ENCODE measurements at places on chromosomes 2 and 18.

GRCh38 chr2:17873021-17873420 is 5.4 kb upstream of the KCNS3 start:
- no peaks in the 10 kb centered on the region for H3K4me1 ChIP-seq
- H3K36me3 ChIP-seq = no peaks in the 10 kb centered on the region
- H3K27me3 ChIP-seq = peaks cover 9% of the 10 kb centered on the region
- H3K27ac ChIP-seq = no peak overlapping the region
- no peak overlapping the region for H3K4me3 ChIP-seq

- H3K4me3 ChIP-seq = no peak overlapping the region
- no peak for DNase-seq
- no peaks in the 10 kb centered on the region for H3K36me3 ChIP-seq
- no peak overlapping the region for H3K27ac ChIP-seq
- H3K27me3 ChIP-seq = no peaks in the 10 kb centered on the region
- peaks cover 4% of the 10 kb centered on the region for H3K4me1 ChIP-seq
These were observed 24.6 kb upstream of the INO80C start for GRCh38 chr18:35522130-35522959.

DNA sequence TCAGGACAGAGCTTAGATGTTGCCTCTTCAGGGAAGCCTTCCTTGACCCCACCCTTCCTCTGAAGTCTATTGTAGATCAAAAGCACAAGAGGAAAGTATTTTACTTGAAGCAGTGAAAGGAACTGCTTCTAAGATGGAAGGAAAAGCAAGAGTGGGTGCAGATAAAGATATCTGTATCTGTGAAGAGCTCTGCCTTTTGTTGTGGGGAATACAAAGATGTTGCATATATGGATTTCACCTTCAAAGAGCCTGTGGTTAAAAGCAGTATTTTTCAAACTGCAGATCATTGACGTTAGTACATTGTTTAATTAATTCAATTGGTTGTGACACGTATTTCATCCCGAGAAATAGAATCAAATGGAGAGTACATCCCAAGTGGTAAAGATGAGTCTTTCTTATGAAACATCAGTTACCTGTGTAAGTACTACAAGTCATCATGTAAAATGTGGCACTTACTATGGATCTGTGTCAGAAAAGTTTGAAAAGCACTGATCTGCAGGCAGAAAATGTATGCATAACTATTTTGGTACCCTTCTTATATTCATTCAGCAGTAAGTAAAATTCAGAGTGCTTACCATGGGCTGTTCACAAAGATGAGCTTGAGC is 24.6 kb upstream of the TNFRSF11A start:
- H3K4me1 ChIP-seq = no peaks in the 10 kb centered on the region
- peaks cover 5% of the 10 kb centered on the region for H3K36me3 ChIP-seq
- H3K27ac ChIP-seq = no peak overlapping the region
- DNase-seq = no peak
- H3K4me3 ChIP-seq = no peak overlapping the region

GRCh38 chr18:49123431-49123830 is 172.7 kb upstream of the SMAD7 start:
- no peak for DNase-seq
- no peak overlapping the region for H3K4me3 ChIP-seq
- H3K27me3 ChIP-seq = no peaks in the 10 kb centered on the region
- H3K36me3 ChIP-seq = no peaks in the 10 kb centered on the region

DNA sequence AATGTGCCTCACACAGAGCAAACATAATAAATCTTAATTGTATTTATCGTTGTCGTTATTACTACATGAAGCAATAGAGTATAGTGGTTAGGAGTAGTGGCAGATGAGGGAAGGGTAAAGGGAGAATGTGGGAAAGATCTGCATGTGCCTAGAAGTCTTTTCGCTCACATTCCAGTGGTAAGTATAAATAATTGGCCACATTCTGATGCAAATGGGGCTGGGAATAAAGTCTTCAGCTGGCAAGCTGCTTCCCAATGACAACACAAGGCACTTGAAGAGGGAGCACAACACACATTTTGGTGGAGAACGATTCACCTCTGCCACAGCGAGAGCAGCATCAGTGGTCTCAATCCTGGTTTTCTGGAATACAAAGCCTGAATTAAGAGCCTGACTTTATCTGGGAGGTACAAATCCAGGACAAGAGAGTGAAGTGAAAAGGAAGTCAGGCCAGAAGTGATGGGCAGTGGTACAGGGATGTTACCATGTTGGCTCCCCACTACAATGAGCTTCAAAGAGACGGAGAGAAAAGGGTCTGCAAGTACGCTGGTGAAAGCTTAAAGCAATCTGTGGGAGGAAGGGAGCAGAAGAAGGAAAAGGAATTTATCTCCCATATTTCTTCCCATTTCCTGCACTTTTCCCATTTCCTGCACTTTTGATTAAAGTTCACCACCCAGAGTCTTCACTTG is 112.3 kb downstream of the ARHGAP15 start:
- peaks cover 6% of the 10 kb centered on the region for H3K4me1 ChIP-seq
- no peaks in the 10 kb centered on the region for H3K36me3 ChIP-seq
- H3K27me3 ChIP-seq = no peaks in the 10 kb centered on the region
- peak; percentile 59 for DNase-seq

GRCh38 chr18:4283746-4284291 is 171.3 kb downstream of the DLGAP1 start:
- peaks cover 8% of the 10 kb centered on the region for H3K4me1 ChIP-seq
- DNase-seq = no peak
- no peaks in the 10 kb centered on the region for H3K36me3 ChIP-seq
- no peak overlapping the region for H3K4me3 ChIP-seq
- no peaks in the 10 kb centered on the region for H3K27me3 ChIP-seq

DNA sequence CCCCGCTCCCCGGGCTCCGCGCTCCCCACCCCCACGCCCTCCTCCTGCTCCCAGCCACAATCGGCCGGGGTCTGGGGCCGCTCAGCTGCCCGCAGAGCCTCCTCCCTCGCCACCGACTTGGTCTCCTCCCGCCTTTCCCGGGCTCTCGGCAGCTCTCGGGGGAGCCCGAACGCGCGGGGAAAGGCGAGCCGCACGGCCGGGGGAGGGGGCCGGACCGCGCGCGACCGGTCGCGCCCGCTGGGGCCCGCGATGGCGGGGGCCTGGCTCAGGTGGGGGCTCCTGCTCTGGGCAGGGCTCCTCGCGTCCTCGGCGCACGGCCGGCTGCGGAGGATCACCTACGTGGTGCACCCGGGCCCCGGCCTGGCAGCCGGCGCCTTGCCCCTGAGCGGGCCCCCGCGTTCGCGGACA is 327 bp downstream of the LTBP1 start:
- no peak for DNase-seq
- no peaks in the 10 kb centered on the region for H3K36me3 ChIP-seq
- peaks cover 2% of the 10 kb centered on the region for H3K4me1 ChIP-seq
- no peaks in the 10 kb centered on the region for H3K27me3 ChIP-seq
- peak overlapping the region; percentile 76 for H3K4me3 ChIP-seq

DNA sequence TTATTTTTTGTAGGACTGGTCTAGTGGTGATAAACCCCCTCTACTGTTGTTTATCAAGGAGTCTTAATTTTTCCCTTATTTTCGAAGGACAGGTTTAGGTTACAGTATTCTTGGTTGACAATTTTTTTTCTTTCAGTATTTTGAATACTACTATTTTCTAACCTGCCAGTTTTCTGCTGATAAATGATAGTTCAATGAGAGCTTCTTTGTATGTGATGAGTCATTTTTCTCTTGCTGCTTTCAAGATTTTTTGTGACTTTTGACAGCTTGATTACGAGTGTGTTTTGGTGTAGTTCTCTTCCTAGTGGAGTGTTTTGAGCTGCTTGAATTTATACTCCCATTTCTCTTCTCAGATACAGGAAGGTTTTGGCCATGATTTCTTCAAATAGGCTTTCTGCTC is 77.5 kb downstream of the ACSL3 start:
- no peak overlapping the region for H3K27ac ChIP-seq
- no peaks in the 10 kb centered on the region for H3K4me1 ChIP-seq
- H3K36me3 ChIP-seq = peaks cover 35% of the 10 kb centered on the region
- DNase-seq = no peak

DNA sequence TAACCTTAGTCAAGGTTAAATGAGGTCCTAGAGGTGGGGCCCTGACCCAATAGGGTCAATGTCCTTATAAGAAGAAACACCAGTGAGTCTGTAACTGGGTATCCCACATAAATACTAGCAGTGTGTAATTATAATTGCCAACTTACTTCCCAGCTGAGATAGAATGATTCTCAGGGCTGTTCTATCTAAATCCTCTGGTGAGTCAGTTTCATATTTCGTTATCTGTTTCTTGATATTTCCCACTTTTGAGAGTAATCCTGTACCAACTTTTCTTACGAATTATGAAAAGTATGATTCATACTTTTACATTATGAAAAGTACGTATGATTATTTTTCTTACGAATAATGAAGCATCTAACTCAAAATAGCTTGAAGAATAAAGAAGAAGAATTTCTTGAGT is 546.8 kb upstream of the NETO1 start:
- DNase-seq = no peak
- no peak overlapping the region for H3K27ac ChIP-seq
- H3K36me3 ChIP-seq = no peaks in the 10 kb centered on the region
- H3K4me1 ChIP-seq = no peaks in the 10 kb centered on the region
- H3K27me3 ChIP-seq = no peaks in the 10 kb centered on the region
- no peak overlapping the region for H3K4me3 ChIP-seq

- no peak for DNase-seq
- H3K27ac ChIP-seq = no peak overlapping the region
- peaks cover 9% of the 10 kb centered on the region for H3K4me1 ChIP-seq
- H3K4me3 ChIP-seq = no peak overlapping the region
- H3K27me3 ChIP-seq = no peaks in the 10 kb centered on the region
These were observed 2.0 kb upstream of the PLEKHB2 start for GRCh38 chr2:131103165-131103564.

- peaks cover 2% of the 10 kb centered on the region for H3K4me1 ChIP-seq
- no peaks in the 10 kb centered on the region for H3K36me3 ChIP-seq
- H3K4me3 ChIP-seq = no peak overlapping the region
- no peaks in the 10 kb centered on the region for H3K27me3 ChIP-seq
- no peak overlapping the region for H3K27ac ChIP-seq
- DNase-seq = no peak
These were observed 70.3 kb upstream of the CTLA4 start for GRCh38 chr2:203797276-203797675.

DNA sequence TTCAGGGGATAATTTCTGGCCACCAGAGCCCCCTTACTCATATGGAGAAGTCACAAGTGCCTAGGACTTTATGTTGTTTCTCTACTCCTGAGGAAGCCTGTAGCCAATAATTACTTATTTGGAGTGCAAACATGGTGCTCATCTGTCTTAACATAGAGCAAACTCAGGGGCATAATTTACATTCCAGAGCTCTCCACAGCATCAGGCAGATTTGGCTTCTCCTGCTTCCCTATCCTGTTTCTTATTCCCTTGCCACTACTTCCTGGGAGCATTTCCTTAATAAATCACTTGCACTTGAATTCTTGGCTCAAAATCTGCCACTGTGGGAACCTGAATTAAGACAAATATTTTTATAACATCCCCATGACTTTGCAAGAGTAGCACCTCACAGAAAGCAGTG is 960.9 kb downstream of the SOCS6 start:
- H3K36me3 ChIP-seq = no peaks in the 10 kb centered on the region
- no peaks in the 10 kb centered on the region for H3K4me1 ChIP-seq
- no peak overlapping the region for H3K27ac ChIP-seq
- DNase-seq = no peak
- no peaks in the 10 kb centered on the region for H3K27me3 ChIP-seq

DNA sequence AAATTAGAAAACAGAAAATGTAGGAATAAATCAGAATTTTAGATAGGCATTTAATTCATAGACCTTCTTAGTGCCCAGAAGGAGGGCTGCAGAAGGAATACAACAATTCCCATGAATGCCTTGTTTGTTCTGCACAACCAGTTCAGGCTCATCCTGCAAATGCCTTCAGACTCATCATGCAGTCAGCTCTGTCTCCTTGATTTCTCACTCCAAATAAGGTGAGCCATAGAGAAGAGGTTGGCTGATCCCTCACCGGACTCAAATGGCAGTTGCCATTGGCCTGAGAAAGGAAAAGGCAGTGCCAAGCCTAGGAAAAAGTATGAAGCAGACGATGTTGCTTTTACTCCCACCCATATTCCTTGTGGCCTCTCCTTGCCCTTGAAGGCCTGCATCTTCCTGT is 50.3 kb downstream of the DSC3 start:
- peaks cover 2% of the 10 kb centered on the region for H3K4me1 ChIP-seq
- H3K27ac ChIP-seq = no peak overlapping the region
- H3K4me3 ChIP-seq = no peak overlapping the region
- no peak for DNase-seq
- H3K27me3 ChIP-seq = no peaks in the 10 kb centered on the region
- H3K36me3 ChIP-seq = no peaks in the 10 kb centered on the region

GRCh38 chr2:197633109-197633657 is 42.2 kb downstream of the RFTN2 start:
- no peak overlapping the region for H3K4me3 ChIP-seq
- no peaks in the 10 kb centered on the region for H3K4me1 ChIP-seq
- no peak for DNase-seq

- H3K27ac ChIP-seq = no peak overlapping the region
- DNase-seq = no peak
- no peaks in the 10 kb centered on the region for H3K36me3 ChIP-seq
- peaks cover 15% of the 10 kb centered on the region for H3K4me1 ChIP-seq
- H3K27me3 ChIP-seq = no peaks in the 10 kb centered on the region
These were observed 446.6 kb upstream of the HNRNPA3 start for GRCh38 chr2:176766005-176766404.

DNA sequence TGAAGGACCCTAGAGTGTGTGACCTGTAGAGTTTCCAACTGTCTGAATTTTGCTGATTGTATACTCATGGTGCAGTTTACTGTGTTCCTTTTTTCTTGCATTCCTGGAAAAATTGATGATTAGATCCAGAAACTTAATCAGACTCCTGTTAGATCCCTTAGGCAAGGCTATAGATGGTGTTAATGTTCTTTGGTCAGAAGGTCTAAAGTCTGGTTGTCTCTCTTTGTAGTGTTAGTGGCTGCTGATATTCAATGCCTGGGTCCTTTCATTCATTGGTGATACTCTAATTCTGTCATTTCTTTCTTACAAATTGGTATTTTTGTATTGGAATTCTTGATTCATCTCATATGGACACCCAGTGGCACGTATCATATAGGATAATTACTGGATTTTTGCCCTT is 6.3 kb downstream of the CCNT2 start:
- H3K36me3 ChIP-seq = no peaks in the 10 kb centered on the region
- H3K27me3 ChIP-seq = no peaks in the 10 kb centered on the region
- no peak for DNase-seq
- H3K27ac ChIP-seq = no peak overlapping the region
- H3K4me1 ChIP-seq = peaks cover 3% of the 10 kb centered on the region

- H3K4me3 ChIP-seq = no peak overlapping the region
- H3K36me3 ChIP-seq = no peaks in the 10 kb centered on the region
- no peaks in the 10 kb centered on the region for H3K27me3 ChIP-seq
- H3K4me1 ChIP-seq = peaks cover 11% of the 10 kb centered on the region
- no peak for DNase-seq
- H3K27ac ChIP-seq = no peak overlapping the region
These were observed 181.0 kb downstream of the PDE11A start for GRCh38 chr2:177891533-177891932.

GRCh38 chr2:239588451-239589269 is 187.8 kb upstream of the HDAC4 start:
- H3K4me3 ChIP-seq = no peak overlapping the region
- H3K4me1 ChIP-seq = no peaks in the 10 kb centered on the region
- no peaks in the 10 kb centered on the region for H3K27me3 ChIP-seq
- DNase-seq = no peak
- no peaks in the 10 kb centered on the region for H3K36me3 ChIP-seq
